ENCODE measurements at places on chromosomes 7 and 10.

GRCh38 chr10:97144297-97144696, 41.5 kb downstream of the SLIT1 start:
- DNase-seq, result no peak

DNA sequence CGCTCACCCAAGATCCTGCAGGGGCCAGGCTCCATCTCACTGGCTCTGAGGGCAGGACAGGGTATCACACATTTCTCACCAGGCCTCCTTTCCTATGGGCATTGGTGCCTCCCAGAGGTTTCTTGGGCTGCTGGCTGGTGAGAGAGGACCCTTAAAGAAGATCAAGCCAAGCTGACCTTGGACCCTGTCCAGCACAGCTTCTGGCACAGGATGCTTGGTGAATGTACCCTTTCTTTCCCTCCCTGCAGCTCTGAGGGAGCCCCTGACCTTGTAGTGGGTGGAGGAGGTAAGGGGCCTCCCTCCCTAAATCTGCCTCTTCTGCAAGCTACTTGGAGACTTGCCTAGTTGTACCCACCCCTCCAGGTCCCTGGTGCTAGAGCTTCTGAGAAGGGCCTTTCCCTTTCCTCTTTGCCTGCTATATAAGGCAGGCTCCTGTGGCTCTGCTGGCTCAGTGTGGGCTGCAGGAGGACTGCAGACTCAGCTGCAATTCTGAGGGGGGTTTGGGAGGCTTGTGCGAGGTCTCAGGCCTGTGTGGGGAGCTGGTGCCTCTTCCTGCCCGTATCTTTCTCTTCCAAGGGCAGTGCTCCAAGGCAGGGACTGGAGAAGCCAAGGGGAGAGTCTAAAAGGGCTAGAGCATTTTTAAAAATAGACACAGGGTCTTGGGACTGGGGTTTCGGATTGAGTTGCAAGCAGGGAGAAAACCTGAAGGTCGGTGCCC, 11.7 kb upstream of the TRIM8 start:
- no peak for DNase-seq

DNA sequence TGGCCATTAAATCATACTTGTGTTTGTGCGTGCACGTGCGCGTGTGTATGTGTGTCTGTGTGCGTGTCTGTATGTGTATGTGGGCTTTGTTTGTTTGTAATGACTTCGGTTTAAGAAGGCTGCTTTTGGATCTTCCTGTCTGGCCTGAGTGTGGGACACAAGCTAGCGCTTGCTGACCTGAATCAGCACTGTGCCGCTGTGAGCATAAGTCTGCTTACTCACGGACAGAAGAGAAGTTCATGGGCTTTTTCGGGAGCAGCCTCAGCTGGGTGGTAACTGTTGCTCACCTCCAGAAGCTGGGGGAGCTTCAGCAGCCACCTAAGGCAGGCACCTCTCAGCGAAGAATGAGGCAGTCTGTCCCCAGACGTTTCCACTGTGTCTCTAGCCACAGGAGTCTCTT, 56.1 kb upstream of the TRUB1 start:
- DNase-seq, result no peak

DNA sequence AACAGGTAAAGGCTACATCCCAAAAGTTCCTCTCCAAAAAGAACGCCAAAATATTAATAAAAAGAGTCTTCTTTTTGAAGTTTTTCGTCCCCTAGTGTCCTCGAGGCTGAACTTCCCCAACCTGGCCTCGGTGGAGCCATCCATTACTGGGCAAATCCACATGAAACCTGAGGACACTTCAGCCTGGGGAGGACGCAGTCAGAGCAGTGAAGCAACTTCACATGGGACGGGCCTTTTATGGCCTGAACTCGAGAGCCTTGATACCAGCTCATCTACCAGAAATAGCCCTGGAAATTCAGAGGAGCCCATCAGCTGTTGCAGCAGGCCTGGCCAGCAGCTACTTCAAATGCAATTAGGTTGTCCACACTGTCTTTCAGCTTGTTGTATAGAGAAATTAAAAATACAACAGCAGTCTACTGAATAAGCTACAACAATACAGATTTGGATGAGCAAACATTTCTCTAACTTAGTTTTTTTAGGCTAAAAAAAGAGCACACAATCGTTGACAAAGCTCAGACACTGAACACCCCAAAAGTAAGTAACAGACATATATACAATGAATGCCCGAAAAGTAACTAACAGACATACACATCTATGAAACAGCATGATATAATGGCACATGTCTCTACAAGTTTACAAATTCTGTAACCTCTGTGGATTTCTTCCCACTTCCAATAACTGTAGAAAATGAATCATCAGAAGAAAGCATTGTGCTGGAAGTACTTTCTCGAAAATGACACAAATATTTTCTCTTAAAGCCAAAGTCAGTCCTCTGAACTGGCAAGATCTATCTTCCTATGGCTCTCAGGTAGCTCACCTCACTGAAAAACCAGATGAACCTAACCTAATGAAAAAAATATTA, at the start of gene SVIL:
Gene SVIL, minus strand, starts transcription at position 208 of the 862 bp plus-strand sequence. CDS start 79,913 bp downstream, outside the sequence.
- no peak for DNase-seq

DNA sequence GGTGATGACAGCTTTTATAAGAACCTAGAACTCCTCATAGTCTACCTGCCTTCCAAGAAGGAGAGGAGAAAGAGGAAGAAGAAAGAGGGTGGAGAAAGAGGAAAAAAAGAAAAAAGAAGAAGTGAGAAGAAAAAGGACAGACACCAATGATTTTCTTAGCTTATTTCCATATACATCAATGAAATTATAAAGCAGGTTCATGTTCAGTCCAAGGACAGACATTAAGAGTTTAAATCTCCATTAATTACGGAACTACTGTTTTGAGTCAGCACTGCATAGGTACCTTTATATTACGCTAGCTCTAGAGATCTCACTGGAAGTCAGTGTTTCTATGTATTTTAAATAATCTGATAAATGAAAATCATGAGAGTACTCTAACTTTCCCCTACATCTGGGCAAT, 309.0 kb upstream of the HGF start:
- DNase-seq, result no peak

DNA sequence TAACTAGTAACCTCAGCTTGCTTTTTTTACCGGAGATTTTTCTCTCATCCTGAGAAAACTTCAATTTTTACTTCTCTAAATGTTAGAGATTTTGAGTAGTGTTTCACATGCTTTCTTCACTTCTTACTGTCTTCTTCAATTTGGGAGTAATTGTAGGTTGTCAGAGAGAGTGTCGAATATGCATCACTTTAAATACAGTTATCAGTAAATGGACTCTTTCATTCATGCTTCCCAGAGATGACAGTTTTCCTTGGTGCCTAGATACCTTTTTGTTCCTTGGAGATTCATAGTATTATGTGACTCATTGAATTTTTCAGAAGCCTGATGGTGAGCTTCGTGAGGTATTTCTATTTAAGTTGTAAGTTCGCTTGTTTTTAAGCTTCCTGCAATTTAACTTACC, 169.7 kb downstream of the ADK start:
- no peak for DNase-seq
